CD14-positive monocyte (primary cell): ENCODE measurements at places on chromosomes 6 and 20.

GRCh38 chr20:7308163-7308562 lies 540.7 kb downstream of the BMP2 start:
- no peak for DNase-seq

GRCh38 chr20:36745234-36745926 lies 510 bp downstream of the NDRG3 start:
- DNase-seq: peak; percentile 10

- no peak for DNase-seq
Measured at GRCh38 chr6:49530141-49530776, 20.2 kb upstream of the C6orf141 start.

- no peak for DNase-seq
Measured at GRCh38 chr6:71383901-71384489, 95.4 kb downstream of the OGFRL1 start.

DNA sequence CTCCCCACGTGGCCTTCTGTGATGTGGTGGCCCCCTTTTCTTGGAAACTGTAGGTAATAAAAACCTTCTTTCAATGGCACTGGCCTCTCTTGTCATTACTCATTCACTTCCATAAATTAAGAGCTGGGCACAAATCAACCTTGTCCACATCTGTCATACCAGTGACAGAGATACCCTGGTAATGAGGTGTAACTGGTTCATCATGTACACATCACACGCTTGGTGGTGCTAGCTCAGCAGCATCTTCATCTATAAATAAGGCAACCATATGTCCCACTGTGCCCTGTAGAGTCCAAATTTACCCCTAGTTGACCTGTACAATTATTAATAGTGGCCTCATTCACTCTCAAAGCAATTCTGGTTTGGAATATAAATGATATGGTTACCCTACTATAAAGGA lies 245.6 kb downstream of the HIVEP2 start:
- DNase-seq: no peak

GRCh38 chr20:42204109-42204660 lies 586.0 kb upstream of the CHD6 start:
- DNase-seq: no peak

GRCh38 chr6:43992126-43992663 lies 135.1 kb downstream of the MRPL14 start:
- no peak for DNase-seq

- no peak for DNase-seq
Measured at GRCh38 chr6:154632119-154632518, 101.1 kb upstream of the SCAF8 start.

- no peak for DNase-seq
Measured at GRCh38 chr6:5679270-5679669, 327.5 kb downstream of the NRN1 start.

DNA sequence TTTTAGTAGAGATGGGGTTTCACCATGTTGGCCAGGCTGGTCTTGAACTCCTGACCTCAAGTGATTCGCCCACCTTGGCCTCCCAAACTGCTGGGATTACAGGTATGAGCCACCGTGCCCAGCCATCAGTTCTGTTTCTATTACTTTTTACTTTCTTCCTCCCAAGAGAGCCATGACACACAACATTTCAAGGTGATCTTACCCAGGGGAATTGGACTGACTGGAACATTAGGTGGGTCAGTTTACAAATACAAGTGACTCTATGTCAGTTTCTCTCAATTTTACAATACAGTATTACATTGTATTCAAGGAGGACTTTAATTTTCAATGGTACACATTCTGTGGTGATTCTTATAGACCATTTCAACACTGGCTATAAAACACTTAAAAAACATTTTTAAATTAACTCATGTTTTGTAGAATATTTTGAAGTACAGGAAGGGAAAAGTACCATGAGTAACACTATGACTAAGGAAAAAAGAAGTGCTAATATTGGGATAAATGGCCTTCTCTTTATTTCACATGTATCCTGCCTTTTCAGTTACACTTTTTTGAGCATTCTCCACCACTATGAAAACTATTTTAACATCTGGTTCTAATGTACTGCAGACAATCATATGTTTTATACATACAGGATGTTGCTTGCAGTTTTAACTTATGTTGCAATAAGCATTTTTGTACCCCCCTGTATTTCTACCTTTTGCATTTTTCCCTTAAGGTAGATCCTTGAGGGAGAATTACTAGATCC lies 8.4 kb downstream of the TPBG start:
- DNase-seq: no peak

GRCh38 chr20:21391972-21392352 lies 5.4 kb downstream of the NKX2-4 start:
- no peak for DNase-seq

DNA sequence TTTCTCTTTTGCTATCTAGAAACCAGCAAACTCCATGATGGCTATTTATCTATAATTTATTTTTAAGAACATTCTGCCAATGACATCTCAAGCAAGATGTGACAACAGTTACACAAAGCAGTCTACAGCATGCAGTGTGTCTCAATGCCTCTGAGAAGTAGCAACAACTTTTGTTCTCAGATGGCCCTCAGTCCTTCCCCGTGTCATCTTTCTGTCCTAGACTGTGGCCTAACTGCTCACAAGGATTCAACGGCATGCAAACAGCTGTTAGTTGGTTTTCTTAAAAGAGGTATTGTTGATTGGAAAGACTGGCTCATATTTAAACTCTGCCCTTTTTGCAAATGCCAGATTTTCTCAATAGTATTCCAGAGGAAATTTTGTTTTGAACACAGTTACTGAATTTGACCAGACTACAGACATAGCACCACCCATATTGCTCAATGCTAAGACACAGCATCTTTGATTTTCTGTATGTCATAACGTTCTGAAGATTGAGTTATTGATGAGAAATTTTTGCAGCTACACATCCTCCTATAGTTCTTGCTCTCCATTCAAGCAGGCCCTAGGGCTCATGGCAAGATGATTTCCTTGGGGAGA lies 26.1 kb upstream of the F13A1 start:
- DNase-seq: no peak

DNA sequence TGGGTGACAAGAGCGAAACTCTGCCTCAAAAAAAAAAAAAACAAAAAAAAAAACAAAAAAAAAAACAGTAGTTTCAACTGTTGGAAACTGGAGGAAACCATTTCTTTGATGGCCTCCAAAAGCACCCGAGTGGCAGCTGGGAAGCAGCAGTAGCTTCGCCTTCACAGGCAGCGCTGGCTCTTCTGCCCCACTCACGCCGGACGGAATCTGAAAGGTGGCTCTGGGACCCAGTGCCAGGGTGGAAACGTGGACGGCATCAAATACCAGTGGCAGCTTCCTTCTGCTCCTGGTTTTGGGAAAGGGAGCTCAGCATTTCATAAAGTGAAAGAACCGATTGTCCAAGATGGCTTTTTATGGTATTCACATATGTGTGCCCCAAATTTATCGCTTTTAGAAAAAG lies 159.4 kb downstream of the SMOC2 start:
- no peak for DNase-seq

GRCh38 chr6:135329851-135330803 lies 149.0 kb downstream of the MYB start:
- DNase-seq: no peak

- no peak for DNase-seq
Measured at GRCh38 chr6:129475477-129476247, 234.3 kb downstream of the ARHGAP18 start.

DNA sequence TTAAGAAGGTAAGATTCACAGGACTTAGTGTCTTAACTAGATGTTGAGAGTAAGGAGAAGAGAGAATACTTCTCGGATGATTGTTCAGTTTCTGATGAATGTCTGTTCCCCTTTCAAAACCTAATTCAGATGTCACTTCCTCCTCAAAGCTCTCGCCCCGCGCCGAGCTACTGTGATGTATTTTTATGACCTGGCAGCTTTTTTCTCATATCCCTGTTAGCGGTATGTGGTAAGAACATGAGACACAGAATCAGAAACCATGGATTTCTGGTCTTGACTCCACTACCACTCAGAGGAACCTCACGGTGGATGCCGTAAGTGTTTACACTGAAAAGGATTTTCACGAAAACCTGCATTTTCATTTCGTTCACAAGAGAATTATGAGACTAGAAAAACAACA lies 48.4 kb downstream of the CEP43 start:
- peak; percentile 88 for DNase-seq

DNA sequence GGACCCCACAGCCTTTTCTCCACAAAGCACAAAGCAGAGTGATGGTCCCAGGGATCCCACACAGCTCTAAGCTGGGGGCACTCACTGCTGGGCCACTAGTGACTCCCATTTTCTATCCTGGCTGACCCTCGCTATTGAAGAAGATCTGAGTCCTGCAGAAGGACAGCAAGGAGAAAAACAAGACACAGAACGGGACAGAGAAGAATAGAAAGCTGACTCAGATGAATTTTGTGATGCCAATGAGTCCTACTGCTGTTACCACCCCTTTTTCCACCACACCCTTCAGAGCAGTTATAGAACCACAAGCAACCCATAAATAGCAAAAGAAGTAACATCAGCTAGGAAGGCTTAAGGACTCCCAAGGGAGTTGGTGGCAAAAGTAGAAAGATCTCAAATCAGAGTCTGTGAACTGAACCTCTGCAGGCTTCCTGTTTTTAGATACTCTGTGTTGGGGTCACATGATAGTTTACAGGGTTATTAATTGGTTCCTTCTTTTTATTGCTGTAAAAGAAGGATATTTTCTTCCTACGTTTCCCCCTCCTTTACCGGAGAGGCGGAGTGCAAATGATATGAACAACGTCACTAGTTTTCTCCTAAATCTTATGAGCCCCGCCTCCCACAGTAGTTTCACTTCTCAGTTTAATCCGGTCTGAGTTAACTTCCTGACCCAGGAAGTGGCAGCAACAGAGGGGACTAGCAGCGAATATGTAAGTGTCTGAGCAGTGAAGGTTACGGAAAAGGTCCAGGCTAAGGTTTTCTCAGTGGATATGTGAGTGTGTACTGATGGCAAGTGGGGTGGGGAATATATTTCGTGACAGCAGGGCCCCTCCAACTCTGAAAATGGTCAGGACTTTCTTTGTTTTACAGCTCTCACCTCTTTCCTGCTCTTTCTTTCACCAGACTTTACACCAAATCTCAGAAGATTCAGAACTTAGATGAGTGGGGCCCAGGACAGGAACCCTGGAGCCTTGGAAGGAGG lies at the start of gene TRIM38:
Gene TRIM38, plus strand, starts transcription at position 654 of the 979 bp plus-strand sequence. CDS start 3,721 bp downstream, outside the sequence.
- peak; percentile 97 for DNase-seq

DNA sequence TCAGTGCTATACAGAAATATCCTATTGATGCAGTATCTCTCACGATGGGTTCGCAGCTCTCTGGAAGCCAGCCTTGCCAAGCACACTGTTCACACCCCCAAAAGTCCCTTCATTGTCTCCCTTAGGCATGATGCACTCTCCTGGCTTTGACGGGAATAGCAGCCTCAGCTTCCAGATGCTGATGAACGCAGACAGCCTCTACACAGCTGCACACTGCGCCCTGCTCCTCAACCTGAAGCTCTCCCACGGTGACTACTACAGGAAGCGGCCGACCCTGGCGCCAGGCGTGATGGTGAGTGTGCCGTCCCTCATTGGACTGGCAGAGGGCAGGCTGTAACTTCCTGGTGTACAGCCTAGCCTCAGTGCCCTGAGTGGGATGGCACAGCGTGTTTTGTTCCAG lies 60.0 kb upstream of the PBOV1 start:
- DNase-seq: no peak

DNA sequence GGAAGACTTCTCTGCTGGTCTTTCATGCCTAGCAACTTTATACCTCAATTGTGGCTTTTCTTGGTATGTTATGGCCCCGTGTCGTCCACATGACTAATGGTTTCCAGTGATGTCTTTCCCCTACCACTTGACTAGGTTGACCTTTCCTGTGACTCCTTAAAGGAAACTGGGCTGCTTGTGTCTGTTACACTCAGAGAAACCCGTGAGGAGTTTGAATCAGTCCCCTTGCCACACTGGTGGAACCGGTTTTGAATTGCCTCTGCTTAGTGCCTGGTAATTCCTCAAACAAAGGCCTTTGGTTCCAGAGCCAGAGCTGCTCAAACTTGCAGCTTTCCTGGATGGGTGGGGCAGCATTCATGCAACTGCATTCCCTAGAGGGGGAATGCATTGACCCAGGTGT lies 21.9 kb downstream of the ECT2L start:
- no peak for DNase-seq

GRCh38 chr20:59175861-59176260 lies 12.2 kb downstream of the ZNF831 start:
- DNase-seq: no peak

GRCh38 chr6:61887423-61887822 lies 398.6 kb downstream of the KHDRBS2 start:
- DNase-seq: no peak

DNA sequence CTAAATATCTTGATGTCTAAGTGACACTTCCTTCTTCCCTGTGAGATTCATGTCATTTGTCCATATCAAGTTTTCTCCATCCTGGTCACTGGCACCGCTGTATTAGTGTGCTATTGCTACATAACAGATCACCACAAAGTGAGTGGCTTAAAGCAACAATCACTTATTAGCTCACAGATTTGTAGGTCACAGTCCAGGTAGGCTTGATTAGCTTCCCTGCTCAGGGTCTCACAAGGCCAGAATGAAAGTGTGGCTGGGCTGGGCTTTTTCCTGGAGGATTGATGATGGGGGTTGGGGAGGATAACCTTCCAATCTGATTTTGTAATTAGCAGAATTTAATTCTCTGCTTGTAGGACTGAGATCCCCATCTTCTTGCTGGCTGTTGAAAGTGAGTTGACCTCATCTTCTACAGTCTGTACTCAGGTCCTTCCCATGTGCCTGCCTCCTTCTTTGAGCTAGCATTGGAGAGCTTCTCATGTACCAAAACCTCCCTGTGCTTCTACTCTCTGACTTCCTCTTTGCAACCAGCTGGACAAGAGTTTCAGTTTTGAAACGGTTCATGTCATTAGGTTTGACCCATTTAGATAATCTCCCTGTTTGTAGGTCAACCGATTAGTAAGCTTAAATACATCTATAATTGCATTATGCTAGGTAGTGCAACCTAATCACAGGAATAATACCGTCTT lies 152.4 kb upstream of the MAN1A1 start:
- no peak for DNase-seq
